ENCODE measurements at places on chromosomes 16 and 17. TPM values are rescaled to one million over a fixed set of nuclear protein-coding genes. Genes with fewer than 3 reads are reported as not detected.

The CDRT4 gene
- 0.89 TPM for total RNA-seq

DNA sequence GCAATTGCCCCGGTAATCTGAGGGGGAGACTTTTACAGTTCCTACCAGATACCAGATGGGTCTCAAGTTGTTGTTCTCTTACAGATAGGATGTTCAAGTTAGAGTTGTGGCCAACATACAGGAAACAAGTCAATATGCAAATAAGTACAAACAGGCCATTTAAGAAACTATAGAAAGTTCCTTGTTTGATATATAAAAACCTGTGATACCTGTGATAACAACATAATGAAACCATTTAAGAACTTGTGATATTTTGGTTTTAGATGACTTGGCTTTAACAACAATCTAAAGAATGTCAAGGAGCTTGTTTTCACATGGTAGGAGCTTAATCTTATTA lies 16.8 kb downstream of the CDR2 start:
- H3K27me3 ChIP-seq, result no peaks in the 10 kb centered on the region
- DNase-seq, result no peak
- peaks cover 16% of the 10 kb centered on the region for H3K36me3 ChIP-seq
- H3K4me3 ChIP-seq, result peak overlapping the region; percentile 3
- H3K27ac ChIP-seq, result peak overlapping the region; percentile 82

DNA sequence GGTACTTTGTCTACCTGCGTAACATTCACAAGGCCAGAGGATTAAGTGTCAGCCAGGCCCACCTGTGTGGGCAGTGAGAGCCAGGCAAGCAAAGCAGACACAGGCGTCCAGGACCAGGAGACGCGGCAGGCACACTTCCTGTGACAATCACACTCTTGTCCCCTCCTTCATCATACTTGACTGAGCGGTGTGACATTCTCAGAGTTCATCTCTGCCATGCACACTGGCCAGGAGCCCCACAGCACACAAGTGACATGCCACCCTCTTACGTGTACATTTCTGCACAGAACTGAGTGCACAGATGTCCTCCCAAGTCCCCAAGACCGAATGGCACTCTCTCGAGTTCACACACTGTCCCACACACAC lies 8.7 kb downstream of the PPP1R9B start:
- H3K27ac ChIP-seq, result no peak overlapping the region
- no peaks in the 10 kb centered on the region for H3K27me3 ChIP-seq
- peaks cover 89% of the 10 kb centered on the region for H3K36me3 ChIP-seq
- H3K4me1 ChIP-seq, result peaks cover 95% of the 10 kb centered on the region

DNA sequence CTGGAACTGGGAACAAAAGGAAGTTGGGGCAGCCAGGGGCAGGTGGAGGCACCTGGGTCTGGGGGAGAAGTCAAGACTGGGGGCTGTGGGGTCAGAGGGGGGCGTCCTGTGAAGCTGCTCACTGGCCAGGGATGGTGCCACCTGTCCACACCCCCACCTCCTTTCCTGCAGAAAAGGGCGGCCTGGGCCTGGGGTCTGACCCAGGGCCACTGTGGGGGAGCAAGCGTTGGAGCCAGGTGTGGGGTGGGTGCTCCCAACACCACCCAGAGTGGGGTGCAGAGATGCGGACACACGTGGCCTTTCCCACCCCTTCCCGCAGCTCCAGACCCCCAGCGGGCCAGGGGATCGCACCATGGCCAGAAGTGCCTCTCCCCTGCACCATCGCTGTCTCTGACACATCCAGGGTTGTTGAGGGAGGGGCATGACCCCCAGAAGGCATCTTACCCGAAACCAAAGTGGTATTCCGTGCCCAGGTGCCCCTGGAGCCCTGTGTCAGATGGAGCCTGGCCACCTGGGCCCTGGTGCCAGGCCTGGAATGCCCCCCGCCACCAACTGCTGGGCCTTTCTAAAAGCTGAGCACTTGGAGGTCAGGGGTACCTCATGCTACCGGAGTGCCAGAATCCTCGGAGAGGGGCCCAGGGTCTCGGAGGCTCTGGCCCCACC lies 2.6 kb upstream of the SLC16A3 start:
- H3K4me3 ChIP-seq, result no peak overlapping the region
- H3K4me1 ChIP-seq, result peaks cover 38% of the 10 kb centered on the region
- no peaks in the 10 kb centered on the region for H3K27me3 ChIP-seq
- no peak for DNase-seq
